ENCODE measurements at places on chromosomes 5 and 9.
A peak's percentile ranks its signal among the peaks of the same experiment; 100 is the strongest.

DNA sequence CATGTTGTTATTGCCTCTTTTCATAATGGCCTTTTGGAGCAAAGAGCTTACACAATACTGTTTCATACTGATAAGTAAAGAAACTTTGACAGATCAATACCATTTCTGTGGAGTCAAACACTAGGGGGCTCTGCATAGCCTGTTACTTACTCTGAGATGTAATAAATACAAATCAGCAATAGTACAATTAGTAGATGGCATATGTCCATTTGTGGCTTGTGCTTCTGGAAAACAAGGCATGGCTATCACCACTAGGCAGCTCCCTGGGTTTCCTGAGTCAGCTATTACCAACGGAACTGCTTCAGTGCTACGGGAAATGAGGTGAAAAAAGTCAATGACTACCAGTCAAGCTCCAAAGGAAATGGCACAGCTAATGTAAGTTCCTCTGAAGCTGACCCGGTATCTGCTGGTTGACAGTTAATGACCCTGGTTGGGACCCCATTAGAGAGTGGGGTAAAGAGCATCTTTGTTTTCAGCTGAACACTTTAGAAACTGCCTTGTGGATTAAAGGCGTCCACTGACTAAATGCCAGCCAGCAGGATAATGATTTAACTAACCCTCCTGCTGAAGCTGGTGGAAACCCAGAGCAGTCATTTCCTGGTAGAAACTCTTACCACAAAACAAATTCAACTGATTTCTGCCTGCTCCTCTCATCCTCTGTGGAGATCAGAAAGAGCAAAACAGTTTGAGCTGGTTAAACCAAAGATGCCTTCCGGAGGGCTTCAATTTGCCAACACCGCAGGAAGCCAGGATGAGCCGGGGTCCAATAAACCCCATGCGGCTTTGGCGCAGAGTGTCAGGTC, 69.0 kb upstream of the FAM169A start:
- DNase-seq = no peak

- no peak for DNase-seq
Measured at GRCh38 chr9:120507936-120508510, 71.9 kb downstream of the CDK5RAP2 start.

DNA sequence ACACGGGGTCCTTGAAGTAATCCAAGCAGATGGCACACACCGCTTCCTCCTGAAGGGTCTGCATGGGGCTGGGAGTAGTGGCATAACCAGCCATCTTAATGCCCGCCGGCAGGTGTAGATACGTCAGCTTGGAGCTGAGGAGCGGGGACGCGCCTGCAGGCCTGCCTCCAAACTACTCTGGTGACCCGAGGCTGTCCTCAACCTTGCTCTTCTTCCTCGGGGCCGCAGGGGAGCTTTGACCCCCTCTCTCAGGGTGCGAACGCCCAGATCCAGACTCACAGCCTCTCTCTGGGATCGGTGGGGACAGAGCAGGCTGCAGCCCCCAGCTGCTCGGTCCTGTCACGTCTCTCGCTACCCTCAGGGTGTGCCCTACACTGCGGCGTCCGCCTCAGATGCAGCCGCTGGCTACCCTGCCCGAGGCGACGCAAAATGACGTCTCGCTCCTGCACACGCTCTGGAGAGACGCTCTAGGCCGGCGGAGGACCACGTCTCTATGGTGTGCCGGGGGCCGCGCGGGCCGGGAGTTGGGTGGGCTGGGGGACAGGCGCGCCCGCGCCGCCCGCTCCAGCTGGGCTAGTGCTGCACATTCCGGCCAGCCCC, at the start of gene TRIM52:
Gene TRIM52, minus strand, starts transcription at position 424 of the 600 bp plus-strand sequence. Its CDS starts 330 bp downstream, at position 94.
- DNase-seq = peak; percentile 92

DNA sequence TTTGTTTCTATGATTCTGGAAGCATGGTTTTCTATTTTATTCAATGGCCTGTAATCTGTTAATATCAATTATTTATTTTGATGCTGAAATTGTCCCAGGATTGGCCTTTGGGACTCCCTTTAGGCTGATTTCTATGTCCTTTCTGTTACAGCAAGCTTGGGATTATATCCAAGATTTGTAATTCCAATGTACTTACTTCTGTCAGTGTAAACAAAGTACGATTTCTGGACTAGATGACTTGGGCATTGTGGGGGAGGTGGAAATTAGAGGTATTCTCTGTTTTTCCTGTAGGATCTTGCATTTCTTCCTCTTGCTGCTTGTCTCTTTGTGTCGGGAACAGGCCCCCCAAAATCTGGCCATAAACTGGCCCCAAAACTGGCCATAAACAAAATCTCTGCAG, 3.7 kb downstream of the PCDHGA12 start:
- no peak for DNase-seq

- DNase-seq = no peak
Measured at GRCh38 chr9:99265691-99266090, 43.6 kb downstream of the SEC61B start.

GRCh38 chr5:120538149-120538548, 74.0 kb downstream of the PRR16 start:
- DNase-seq = no peak

DNA sequence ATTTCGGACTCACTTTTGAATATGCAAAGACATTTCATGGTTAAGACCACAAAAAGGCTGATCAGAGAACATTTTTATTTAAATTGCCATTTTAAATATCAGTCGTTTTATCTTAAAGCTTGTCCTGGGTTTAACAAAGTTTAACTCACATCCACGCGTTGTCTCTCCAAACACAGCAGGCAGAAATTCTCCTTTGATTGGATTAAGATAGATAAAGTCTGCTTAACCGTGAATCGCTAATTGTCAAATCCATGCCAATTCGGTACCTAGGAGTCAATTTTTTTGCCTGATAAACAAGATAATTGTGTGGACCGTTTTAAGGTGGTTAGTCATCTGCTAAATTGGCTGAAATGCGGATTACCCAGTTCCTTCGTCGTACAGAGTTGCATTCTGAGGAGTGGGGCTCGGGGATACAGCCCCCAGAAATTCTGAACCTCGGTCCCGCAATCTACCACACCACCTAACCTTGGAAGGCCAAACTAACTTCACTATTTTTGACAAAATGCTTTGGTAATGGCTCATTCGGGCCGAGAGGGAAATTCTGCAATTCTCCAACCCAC, 665 bp upstream of the BTF3 start:
- no peak for DNase-seq

- DNase-seq = no peak
Measured at GRCh38 chr9:74527718-74528117, 30.6 kb downstream of the RORB start.

GRCh38 chr9:36966371-36967097, 67.5 kb downstream of the PAX5 start:
- DNase-seq = no peak

DNA sequence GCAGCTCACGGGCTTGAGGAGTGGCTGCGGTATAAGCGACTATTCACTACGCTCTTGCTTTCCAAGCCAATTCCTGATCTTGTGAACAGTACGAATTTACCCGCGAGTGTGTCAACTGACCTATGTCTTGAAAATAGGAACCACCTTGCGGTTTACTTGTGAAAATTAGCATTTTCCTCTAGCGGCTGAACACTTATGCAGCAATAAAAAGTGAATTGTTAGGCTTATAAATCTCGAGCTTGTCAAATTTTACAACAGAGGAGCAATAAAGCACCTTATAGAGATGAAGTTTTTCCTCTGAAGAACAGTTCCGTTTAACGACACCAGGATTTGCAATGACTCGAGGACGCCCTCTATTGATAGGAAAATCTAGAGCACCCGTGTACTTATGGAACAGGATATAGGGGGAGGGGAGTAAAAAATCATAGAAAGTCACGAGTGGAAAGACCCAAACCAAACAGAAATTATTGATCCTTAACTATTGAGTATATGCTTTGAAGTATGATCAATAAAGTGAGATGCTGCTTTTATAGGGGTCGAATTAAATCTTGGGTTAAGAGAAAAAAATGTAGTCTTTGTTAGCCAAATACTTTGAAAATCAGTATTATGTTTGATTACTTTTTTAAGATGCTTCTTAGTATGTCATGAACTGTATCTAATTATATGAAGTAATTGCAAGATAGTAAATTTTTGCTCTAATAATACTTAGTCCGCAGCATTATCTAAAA, 1.9 kb upstream of the RGMB start:
- peak; percentile 44 for DNase-seq

DNA sequence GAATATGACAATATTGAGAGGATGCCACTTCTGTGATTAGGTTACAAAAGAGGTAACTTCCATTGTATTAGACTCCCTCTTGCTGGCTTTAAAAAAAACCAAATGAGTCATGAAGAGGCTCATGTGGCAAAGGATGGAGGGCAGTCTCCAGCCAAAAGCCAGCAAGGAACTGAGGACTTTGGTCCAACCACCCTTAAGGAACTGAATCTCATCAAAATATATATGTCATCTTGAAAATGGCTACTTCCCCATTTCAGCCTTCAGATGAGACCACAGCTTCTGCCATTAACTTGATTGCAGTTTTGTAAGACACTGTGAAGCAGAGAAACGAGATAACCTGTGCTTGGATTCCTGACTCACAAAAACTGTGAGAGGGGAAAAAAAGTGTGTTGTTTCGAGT, 15.5 kb upstream of the TRIM32 start:
- DNase-seq = no peak

- DNase-seq = no peak
Measured at GRCh38 chr9:89815061-89815902, 210.5 kb downstream of the GADD45G start.

DNA sequence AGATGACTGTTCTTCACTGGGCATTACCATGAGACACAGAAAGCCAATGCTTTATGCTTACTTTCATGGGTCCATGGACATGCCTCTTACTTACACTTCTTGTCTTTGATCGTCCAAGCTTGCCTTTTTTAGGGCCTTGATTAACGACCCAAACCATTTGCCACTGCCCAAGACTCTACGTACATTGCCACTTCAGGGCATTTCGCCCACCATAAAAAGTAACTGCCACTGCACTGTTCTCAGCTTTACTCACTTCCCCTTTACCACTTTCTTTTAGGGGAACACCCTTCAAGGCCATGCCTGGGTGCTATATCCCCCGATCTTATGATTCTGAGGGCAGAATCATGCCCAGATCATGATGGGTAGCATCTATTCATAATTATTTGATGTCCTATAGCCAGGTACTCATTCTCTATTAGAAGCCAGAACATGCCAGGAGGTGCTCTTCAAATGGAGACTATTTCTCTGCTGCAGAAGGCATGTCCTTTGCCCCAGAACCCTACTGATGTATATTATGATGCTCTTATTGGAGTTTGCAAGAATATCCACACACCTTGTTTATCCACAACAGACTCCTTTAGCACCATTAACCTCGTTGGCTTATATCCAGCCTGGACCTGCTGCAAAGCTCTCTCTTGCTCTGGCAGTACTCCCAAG, 64.1 kb upstream of the RAD23B start:
- no peak for DNase-seq

DNA sequence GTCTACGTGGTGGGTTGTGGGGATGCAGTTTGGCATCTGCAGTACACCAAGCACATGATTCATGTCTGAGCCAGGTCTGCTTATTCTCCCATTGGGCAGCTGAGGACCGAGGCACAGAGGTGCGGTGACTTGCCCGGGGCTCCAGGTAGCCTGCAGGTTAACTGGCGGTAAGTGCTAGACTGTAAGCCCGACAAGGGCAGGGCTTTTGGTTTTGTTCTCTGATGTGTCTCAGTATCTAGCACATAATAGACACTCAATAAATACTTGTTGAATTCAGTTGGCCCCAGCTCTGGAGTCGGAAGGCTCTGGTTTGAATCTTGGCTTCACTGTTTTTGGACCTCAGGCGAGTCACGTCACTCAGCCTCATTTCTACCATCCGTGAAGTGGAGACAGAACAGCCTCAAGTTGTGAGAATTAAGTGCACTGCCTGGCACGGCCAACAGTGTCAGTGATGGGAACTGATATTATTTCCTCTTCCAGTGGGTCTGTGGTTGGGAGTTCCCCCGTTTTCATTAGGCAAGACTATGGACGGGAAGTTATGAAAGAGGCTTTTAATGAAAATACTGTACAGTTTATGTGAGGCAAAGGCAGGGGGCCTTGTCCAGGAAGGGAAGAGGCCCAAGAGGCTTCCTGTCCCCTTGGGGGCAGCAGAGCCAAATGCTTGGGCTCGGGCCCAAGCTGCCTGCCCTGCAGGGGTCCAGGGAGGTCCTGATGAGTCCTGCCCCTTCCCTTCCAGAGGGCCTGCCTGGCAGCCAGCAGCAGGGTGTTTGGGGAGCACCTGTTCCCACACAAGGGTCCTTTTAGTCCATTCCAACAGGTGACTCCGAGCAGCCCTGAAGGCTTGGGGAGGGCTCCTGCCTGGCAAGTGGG, 3.3 kb downstream of the PRELID1 start:
- DNase-seq = no peak

DNA sequence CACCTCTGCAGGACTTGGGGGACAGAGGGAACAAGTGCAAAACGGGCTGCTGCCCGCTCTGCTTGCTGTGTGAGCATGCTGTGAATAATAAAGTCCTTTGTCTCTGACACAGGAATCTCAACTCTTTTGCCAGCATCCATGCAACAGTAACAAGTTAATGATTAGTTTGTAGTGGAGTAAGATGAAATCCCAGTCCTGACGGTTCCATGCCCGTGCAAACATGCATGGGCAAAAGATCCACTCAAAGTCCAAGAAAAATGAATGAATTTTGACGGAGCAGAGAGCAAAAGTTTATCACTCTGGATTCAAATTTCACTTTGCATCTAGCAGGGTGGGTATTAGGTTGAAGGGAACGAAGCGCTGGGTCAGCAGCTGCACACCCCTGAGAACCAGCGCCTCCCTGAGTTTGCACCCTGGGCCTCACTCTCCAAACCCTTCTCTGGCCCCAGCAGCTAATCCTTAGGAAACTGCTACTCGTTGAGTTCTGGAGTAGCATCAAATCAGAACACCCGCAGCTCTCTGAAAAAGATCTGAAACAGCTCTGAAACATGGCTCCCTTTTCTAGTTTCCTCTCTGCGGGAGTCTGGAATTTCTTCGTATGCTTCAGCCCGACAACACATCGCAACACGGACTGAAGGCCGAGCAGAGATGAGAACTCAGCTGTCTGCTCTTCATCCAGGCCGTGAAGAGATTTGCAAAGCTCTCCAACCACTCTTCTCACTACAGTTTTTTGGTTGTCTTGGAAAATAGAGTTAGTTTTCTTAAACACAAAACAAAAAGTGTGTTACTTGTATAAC, 45.6 kb upstream of the RUFY1 start:
- DNase-seq = no peak

- no peak for DNase-seq
Measured at GRCh38 chr5:16690243-16690852, 73.6 kb upstream of the RETREG1 start.

GRCh38 chr5:107663697-107664096, 7.0 kb downstream of the EFNA5 start:
- no peak for DNase-seq

- DNase-seq = no peak
Measured at GRCh38 chr5:139391570-139392323, 2.0 kb upstream of the MZB1 start.

GRCh38 chr5:145855763-145856267, 17.0 kb downstream of the GRXCR2 start:
- DNase-seq = no peak

- no peak for DNase-seq
Measured at GRCh38 chr5:173385832-173386360, 57.7 kb upstream of the STC2 start.
